ENCODE measurements at places on chromosomes 3 and 15.

GRCh38 chr3:44323341-44323955, 15.1 kb upstream of the TCAIM start:
- peak; percentile 80 for DNase-seq

DNA sequence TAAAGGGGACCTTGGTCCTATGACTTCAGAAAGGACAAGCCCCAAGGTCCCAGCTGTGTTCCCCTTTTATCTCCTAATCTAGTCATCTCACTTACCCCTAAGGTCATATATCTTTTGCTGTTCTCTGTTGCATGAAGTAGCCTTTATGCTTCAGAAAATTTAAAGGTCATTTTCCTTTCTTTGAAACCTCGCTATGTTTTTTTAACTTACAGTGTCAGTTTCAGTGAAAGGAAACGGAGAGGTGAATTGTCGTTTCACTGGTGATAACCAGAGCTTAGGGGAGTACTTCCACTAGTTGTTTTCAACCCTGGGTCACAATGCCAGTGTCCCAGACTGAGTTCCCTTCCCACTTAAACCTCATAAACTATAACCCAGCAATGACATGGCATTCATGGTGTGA, 357.4 kb downstream of the GAP43 start:
- no peak for DNase-seq

- no peak for DNase-seq
These were observed 9.7 kb upstream of the PCOLCE2 start for GRCh38 chr3:142898346-142899213.

GRCh38 chr15:63970621-63971426, 75.5 kb downstream of the DAPK2 start:
- no peak for DNase-seq

- no peak for DNase-seq
These were observed 135.6 kb downstream of the TJP1 start for GRCh38 chr15:29686445-29687203.

GRCh38 chr3:125383744-125384143, 8.6 kb upstream of the ZNF148 start:
- peak; percentile 29 for DNase-seq

DNA sequence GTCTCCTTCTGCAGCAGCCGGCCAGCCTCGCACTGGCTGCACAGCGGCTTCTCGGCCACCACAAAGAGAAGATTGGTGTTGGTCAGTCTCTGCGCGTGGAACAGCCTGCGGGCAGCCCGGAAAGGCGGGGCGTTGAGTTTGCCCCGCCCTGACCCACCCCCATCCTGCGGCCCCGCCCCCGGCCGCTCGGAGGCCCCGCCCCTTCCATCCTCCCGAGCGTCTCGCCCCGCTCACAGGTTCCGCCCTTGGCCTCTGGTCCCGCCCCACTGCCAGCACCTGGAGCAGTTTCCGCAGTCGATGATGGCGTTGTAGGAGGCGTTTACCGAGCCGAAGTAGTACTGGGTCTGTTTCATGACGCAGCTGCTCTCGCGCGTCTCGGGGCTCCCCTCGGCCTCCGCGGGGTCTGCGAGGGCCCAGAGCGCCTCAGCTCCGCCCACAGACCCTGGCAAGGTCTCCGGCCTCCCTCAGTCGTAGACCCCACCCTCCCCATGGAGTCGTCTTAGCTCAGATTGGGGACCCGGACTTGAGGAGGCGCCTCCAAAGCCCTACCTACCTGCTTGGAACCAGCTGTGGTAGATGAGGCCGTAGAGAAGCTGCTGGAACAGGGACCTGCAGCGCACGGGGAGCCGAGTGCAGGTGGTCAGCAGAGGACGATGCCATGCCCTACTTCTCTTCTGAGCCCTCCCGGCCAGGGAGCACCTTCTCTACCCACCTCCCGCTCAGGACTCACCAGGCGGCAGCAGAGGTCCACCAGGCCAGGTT, 5.9 kb upstream of the TMEM115 start:
- DNase-seq, result peak; percentile 71

DNA sequence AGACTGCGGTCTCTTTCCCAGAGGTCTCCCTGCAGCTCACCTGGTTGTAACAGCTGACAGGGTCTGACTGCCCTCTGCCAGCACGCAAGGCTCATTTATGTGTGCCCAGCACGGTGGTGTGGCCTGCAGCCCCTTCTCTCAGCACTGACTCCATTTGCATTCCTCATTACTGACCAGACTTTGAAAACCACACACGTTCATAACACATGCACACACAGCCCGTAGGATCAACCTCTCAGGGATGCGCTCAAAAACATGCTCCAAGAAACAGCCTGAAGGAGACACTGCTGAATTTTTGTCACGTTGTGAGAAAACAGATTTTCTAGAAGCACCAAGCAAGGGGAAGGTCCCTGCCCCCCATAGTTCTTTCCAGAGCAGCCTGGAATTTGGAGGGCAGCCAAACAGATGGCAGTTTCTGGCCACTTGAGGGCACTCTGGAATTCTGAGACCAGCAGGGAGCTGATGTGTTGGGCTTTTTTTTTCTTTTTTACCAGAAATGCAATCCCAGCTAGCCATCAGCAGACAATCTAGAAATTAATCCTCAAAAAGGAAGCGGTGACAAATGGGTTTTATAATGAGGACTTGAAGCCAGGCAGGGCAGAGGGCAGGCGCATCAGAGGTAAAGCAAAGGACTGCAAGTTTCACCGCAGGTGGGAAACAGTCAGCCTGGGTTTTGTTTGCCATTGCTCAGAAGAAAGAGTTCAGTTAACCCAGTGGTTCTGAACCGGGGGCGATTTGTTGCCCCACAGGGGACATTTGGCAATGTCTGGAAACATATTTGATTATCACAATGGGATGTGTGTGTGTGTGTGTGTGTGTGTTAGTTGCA, 170.5 kb upstream of the PROK2 start:
- peak; percentile 67 for DNase-seq

DNA sequence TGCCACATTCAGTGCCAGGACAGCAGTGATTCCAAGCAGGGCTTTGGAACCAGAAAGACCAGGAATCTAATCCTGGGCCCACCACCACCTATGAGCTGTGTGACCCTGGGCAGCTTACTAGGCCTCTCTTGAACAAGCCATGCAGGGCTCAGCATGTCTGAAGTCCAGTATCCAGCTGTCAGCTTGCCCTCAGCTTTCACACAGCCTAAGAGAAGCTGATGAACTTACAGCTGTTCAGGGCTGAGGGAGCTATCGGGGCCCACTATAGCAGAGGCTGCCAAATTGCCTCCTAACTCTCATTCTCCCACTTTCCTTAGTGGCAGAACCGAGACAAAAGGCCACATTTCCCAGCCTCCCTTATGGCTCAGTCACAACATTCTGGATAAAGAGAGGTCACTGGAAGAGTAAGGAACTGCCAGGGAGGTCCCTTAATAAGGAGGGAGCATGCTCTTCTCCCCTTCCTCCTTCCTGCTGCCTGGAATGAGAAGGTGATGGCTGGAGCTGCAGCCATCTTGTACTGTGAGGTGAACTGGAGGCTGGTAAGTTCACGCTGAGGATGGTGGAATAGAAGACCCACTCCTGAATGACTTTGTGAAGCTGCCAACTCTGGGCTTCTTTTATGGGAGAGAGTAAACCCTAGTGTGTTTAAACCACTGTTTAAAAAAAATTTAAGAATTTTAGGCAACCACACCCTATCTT, 34.5 kb downstream of the FEM1B start:
- DNase-seq, result no peak

DNA sequence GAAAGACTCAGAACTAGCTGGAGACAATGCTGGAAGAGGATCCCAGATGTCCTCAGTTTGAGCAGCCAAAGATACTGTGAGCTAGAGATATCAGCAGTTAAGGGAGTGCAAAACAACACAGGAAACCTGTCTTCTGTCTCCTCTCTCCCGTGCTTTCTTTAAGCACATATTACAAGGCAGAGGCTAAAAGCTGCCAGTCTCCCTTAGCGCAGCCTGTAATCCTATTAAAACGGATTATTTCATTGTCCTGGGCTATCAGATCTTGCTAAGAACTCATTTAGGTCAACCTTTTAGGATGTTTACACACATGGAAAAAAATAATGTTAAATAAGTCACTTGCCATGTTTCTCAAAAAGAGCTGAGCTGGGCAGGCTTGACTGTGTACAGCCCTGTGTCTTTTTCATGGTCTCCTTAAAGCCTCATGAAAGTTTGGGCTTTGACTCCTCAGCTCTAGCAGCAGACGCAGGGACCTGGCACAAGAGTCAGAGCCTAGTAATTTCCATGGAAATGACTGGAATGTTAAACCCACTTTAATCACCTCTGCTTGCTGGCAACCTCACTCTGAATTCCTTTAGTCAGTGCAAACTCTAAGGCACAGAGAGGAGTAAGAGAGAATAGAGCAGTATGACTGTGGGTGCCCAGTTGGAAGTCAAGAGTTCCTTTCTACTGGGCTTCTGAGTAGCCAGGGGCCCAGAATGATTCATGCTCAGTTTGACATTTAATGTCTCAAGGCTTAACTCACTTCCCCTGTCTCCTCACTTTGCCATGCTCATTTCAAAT, 491.9 kb downstream of the NTRK3 start:
- DNase-seq, result no peak

- DNase-seq, result no peak
These were observed 144.6 kb downstream of the LPP start for GRCh38 chr3:188298585-188298984.

GRCh38 chr3:177681156-177681555, 483.9 kb upstream of the TBL1XR1 start:
- no peak for DNase-seq

- peak; percentile 65 for DNase-seq
These were observed 84.7 kb downstream of the SEC22A start for GRCh38 chr3:123286308-123287023.

DNA sequence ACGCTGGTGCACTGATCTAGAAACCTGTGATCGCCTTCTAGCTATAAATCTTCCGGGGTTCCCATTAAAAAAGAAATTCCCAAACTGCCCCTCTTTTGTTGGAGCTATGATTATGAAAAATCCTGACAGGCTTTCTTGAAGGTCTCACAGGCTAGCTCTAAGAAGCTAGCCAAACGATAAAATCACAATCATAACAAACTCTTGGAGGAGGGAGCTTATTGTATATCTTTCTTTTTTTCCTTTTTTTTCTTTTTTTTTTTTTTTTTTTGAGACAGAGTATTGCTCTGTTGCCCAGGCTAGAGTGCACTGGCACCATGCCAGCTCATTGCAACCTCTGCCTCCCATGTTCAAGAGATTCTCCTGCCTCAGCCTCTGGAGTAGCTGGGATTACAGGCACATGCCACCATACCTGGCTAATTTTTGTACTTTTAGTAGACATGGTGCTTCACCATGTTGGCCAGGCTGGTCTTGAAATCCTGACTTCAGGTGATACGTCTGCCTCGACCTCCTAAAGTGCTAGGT, 72.0 kb downstream of the MYO1E start:
- DNase-seq, result no peak
